ENCODE measurements at places on chromosomes 13 and 19.

GRCh38 chr13:49499889-49500660, 4.3 kb downstream of the PHF11 start:
- no peak for DNase-seq

GRCh38 chr19:55258476-55258827, 365 bp downstream of the PPP6R1 start:
- DNase-seq, result no peak

GRCh38 chr13:112781881-112782361, 92.1 kb downstream of the ATP11A start:
- DNase-seq, result no peak

DNA sequence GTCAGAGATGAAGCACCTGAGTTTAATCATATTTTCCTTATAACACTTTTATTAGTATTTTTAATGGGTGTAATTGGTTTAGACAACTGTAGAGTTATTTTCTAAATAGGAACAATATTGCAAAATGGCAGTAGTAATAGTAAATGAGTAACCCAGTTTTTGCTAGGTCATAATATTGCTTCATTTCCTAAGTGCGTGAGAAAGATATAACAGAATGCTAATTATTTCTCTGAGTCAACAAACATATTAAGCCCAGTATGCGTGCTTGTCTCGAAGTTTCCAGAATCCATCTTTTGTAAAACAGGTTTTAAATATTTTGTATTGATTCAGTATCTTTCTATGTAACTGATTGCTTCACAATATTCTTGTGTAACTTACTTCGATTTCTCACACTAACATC, 315.3 kb downstream of the MYO16 start:
- DNase-seq, result no peak

- no peak for DNase-seq
Observed at GRCh38 chr13:43354153-43354945, 331.0 kb downstream of the DNAJC15 start.

DNA sequence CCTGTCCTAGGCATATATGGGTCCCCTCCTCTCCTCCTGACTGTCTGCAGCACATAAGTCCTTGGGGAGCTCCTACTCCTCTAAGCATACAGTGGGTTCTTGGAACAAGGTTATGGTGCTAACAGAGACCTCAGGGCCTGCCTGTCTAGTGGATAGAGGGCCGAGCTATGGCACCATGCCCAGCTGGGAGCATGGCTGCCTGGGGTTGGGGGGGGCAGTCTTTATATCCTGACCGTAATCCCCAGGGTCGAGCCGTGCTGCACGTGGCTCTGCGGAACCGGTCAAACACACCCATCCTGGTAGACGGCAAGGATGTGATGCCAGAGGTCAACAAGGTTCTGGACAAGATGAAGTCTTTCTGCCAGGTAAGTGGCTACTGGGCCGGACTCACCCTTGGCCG, 3.3 kb downstream of the GPI start:
- no peak for DNase-seq

DNA sequence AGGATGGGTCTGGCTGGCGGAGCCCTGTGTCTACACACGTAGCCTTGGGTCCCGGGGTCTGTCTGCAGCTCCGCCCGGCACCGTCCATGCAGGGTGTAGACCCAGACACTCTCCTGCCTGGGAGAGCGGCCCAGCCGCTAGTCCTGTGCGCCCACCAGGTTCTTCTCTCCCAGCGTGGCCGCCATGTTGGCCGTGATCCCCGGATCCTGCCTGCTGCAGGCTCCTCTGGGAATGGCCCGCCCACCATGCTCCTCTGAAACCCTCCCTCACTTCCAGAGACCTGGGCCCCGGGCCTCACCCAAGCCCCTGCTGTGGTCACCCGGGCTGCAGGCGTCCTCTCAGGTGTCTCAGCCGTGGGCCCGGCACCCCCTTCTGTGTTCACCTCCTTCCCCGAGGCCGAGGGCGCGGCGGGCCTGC, 57.7 kb upstream of the MCF2L start:
- no peak for DNase-seq

DNA sequence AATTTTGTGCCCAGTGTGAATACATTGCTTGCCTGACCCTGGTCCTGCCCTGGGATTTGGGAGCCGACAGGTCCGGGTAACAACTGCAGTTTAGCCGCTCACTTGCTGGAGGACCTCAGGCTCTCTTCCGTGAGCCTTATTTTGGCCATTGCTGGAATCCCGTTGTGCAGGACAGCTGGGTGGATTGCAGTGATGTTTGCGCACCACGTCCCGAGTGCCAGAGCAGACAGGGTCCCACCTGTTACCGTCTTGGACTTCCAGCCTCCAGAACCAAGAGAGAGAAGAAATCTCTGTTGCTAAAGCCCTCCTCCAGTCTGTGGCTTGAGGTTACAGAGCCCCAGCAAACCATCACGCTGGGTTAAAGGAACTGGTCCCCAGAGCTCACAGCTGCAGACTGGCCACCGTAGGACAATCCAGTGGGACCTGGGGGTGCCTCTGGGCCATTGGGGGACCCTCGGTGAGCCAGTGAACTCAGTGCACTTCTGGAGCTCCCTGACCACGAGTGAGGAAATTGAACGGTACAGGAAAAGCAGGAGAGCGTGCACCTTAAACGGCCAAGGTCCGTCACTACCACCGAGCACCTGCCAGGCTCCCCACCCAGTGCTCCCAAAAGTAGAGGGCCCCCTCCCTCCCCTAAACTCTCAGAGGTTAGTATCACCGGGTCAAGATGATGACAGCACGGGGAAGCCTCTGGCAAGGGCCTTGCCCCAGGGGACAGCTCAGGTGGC, 92.9 kb downstream of the GNG7 start:
- DNase-seq, result no peak

DNA sequence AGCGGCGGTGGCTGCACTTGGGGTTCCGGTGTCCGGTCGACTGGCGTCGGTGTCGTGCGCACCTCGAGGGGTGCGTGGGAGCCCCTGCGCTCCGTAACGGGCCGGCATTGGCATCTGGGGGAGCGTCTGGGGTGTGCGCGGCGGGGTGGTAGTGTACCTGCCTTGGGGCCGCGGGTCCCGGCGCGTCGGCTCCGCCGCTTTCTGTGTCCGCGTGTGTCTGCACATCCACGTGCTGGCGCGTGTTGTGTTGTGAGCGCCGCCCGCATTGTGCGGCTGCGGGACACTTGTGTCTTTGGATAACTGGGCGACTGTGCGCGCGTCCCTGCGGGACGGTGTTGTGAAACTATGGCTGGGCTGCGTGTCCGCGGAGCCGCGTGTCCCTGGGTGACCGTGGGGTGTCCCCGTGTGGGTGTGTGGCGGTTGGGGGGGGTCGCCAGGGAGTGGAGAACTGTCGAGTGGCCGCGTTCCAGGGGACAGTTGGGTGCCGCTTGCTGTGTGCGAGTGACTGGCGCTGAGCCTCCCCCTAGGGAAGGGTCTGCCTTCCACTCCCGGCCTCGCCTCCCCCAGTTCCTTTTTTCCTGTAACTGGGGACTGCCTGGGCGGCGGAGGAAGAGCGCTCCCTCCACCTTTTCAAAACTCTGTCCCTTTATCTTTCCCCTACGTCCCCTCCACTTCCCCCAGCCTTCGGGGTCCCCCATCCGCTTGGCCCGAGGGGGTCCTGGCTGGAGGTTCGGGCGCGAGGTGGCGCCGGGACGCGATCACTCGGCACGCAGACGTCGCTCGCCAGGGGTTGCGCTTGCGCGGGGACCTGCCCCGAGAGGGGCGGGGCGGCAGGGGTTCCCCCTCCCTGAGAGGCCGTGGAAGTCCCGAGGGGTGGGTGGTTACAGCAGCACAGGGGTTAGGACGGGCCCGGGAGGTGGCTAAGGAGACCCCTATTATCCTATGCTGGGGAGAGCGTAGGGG, 5.7 kb upstream of the NFIC start:
- peak; percentile 63 for DNase-seq

DNA sequence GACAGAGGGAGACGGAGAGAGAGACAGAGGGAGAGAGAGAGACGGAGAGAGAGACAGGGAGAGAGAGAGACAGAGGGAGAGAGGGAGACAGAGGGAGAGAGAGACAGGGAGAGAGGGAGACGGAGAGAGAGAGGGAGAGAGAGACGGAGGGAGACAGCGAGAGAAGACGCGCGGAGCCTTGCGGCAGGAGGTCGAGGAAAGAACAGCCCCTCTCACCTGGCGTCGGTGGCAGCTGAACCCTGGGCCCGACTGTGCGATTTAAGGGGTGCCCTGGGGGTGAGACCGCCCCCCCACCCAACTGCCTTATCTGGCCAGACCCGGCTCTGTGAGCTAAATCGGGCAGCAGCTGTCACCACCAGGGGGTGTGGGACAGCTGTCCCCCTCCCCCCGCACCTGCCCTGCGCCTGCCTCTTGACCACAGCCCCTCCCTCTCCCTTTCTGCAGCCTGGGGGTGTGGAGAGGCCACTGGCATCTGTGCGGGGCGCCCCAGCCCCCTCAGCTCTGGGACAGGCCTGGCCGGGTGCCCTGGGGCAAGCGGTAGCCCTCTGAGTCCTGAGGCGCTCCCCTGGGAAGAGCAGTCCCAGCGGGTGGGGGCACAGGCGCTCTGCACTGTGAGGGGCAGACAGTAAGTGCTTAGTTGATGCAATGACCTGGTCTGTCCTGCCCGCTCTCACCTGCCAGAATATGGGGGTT, 10.8 kb downstream of the JOSD2 start:
- no peak for DNase-seq

DNA sequence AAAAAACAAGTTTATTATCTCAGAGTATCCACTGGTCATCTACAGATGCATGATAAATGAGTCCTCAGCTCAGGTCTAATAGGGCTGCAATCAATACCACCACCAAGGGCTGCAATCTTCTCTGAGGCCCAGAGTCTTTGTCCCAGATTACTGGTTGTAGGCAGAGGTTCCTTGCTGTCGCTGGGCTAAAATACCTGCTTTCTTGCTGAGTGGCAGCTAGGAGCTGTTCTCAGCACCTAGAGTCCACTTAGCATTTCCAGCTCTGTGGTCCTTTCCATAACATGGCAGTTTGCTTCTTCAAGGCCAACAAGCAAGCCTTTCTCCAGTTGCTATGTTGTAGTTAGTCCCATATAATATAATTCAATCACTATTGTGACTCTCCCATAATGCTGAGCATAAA, 351.3 kb downstream of the SLITRK1 start:
- DNase-seq, result no peak

DNA sequence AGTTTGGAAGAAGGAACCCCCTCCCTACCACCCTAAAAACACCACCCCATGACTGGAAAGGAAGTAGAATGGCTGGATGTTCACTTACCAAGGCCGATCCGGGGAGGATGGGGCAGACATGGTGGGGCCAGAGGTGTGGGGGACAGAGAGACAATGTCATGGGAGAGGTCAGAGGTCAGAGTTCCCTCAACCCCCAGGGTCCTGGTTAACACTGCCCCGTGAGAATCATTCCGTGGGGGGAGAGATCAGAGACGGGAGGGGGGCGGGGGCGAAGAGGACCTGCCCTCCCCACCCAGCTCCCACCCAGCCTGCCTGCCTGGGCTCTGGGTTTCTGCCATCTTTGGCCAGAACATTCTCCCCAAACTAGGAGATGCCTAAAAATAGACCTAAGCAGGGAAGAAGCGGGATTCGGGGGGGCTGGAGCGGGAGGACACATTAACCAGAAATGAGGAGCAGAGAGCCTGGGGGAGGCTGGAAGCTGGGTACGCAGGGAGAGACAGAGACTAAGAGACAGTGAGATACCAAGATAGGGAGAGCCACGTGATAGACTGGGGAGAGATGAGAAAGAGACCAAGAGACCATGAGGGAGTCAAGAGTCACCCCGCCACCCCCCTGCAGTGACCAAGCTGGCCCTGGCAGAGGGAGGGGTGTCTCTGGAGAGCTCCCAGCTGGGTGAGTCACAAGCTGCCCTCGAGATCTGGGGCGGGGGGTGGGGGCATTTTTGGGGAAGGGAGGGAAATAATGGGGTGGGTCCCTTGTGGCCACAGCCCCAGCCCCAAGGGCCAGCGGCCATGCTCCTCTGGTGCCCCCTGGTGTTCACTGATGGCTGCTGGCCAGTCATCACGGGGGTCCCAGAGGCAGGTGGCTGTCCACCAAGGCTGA, 6.1 kb upstream of the KANK2 start:
- no peak for DNase-seq

GRCh38 chr13:98819382-98820010, 67.0 kb upstream of the SLC15A1 start:
- no peak for DNase-seq

- no peak for DNase-seq
Observed at GRCh38 chr19:13890136-13890535, 13.2 kb downstream of the NANOS3 start.

All from KG1 (cell line).